K562 (cell line): ENCODE measurements at places on chromosomes 11 and 22. TPM values are rescaled to one million over a fixed set of nuclear protein-coding genes. Genes with fewer than 3 reads are reported as not detected.

NCF4 gene
- 0.18 and 0.56 TPM in 2 replicates for total RNA-seq

ZPR1 gene
- 83.8 and 88.6 TPM in 2 replicates for total RNA-seq

LRRC32 gene
- 0.20 and 0.31 TPM in 2 replicates for total RNA-seq

P2RY6 gene
- total RNA-seq = not detected in 2 replicates

SLC6A5 gene
- not detected in 2 replicates for total RNA-seq

OR2D2 gene
- 0.22 and 0.38 TPM in 2 replicates for total RNA-seq

ART1 gene
- total RNA-seq = not detected in 2 replicates

GLB1L3 gene
- total RNA-seq = 0.27 and 0.36 TPM in 2 replicates
